ENCODE measurements at places on chromosomes 12 and 14. TPM values are rescaled to one million over a fixed set of nuclear protein-coding genes. Genes with fewer than 3 reads are reported as not detected.

DNA sequence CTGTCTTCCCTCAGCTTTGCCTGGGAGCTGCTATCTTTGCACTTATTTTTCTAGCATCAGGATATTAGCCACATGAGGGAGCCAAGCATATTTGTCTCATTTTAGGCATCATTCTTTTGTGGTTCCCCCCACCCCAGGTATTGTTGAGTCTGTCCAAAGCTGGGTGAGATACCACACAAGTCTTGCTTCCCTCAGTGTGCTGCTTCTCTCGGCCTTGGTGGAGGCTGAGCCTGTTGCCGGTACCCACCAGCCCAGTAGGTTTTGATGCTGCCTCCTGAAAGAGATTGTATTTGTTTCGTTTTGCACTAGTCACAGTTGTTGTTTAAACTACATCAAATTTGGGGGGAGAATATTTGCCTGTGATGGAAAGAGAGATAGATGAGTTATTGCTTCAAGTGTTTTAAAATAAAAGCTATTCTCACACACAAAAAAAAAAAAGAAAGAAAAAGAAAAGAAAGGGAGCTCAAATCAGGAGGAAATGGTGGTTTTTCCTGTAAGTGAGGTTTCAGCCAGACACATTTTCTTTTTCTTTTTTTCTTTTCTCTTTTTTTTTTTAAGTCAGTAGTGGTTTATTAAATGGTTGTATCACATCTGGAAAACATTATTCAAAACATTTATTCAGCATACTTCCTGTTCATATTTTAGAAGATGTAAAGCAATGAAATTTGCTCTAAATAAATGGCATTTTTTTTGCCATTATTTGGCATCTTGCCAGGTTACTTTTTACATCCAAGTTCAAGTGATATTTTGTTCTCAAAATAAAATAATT is 58.5 kb downstream of the SLC4A8 start:
- H3K4me1 ChIP-seq = peaks cover 19% of the 10 kb centered on the region
- peak overlapping the region; percentile 42 for H3K27ac ChIP-seq
- H3K4me3 ChIP-seq = peak overlapping the region; percentile 28
- peak; percentile 61 for DNase-seq
- no peaks in the 10 kb centered on the region for H3K27me3 ChIP-seq

DNA sequence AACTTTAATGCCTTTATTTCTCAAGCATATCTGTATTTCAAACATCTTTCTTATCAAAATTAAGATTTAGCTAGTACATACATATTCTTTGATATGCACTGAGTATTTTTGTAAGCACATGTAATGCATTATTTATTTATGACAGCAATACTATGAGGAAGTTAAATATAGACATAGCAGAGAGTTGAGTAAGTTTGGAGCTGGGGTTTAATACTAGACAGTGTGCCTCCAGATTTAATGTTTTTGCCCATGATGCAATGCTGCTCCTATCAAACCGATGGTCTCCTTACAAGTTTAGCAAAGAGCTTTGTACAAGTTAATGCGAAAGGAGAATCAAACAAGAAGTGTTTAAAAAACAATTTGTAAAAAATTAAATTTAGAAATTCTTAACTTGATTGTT is 826.6 kb upstream of the MGAT4C start:
- DNase-seq = no peak
- no peaks in the 10 kb centered on the region for H3K27me3 ChIP-seq
- no peaks in the 10 kb centered on the region for H3K4me1 ChIP-seq
- no peaks in the 10 kb centered on the region for H3K36me3 ChIP-seq

GRCh38 chr12:129208566-129208965 is 355.3 kb downstream of the GLT1D1 start:
- no peak overlapping the region for H3K4me3 ChIP-seq
- no peaks in the 10 kb centered on the region for H3K36me3 ChIP-seq
- no peak for DNase-seq

GRCh38 chr12:13004361-13004760 is 4.3 kb upstream of the HEBP1 start:
- H3K27me3 ChIP-seq = no peaks in the 10 kb centered on the region
- no peak overlapping the region for H3K4me3 ChIP-seq
- peaks cover 10% of the 10 kb centered on the region for H3K4me1 ChIP-seq
- no peak for DNase-seq
- no peak overlapping the region for H3K27ac ChIP-seq
- peaks cover 4% of the 10 kb centered on the region for H3K36me3 ChIP-seq

DNA sequence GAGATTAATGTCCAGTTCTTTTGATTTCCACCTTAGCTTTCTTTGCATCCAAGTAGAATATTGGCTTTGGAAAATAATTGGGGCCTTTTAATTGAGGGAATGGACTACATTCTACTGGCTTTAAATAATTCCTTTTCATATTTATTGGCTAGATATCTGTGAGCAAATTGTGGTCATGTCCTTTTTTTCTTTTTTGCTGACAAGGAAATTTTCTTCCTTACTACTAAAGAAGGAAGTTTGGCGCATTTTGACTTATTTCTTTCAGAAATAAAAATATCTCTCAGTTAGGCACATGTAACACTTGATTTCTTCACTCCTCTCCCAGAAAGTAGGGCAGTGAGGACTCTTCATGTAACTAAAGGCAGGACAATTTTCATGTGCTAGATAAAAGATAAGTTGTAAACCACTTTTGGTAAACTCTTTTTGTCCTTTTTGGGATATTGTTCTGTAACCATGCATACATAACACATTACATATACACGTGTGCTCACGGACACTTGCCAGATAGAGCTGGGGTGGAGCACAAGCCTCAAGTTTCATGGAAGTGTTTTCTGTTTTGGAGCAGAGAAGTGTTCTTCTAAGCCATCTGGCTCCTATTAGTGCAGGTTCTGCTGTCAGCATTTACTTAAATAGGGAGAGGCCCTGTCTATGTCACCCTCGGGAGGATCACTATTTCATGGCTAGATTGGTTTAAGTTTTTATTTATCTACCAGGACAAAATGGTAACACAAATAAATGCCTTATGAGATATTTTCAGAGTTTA is 85.1 kb upstream of the LRIG3 start:
- DNase-seq = no peak
- no peaks in the 10 kb centered on the region for H3K27me3 ChIP-seq
- no peak overlapping the region for H3K27ac ChIP-seq
- H3K4me3 ChIP-seq = no peak overlapping the region

- no peaks in the 10 kb centered on the region for H3K36me3 ChIP-seq
- H3K27ac ChIP-seq = no peak overlapping the region
- no peak overlapping the region for H3K4me3 ChIP-seq
- no peaks in the 10 kb centered on the region for H3K27me3 ChIP-seq
- DNase-seq = no peak
These were observed 12.4 kb downstream of the CBLN3 start for GRCh38 chr14:24416932-24417619.

DNA sequence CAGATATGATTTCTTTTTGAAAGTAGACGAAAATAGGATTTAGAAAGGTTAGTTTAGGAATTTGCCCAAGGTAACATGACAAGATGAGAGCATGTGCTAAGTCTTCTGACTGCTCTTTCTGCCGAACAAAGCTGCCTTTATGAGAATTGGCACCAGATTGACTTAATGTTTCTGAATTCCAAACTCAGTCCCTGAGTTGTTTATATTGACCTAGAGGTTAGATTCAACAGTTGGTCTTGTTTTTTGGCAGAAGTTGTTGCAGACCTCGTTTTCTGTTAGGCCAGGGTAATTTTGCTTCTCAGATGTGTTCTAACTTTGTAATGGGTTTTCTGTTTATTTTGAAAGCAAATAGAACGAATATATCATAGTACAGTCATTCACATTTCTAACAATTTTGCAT is 61.5 kb upstream of the LRTM2 start:
- peaks cover 23% of the 10 kb centered on the region for H3K36me3 ChIP-seq
- no peak for DNase-seq
- H3K27ac ChIP-seq = no peak overlapping the region
- no peak overlapping the region for H3K4me3 ChIP-seq
- no peaks in the 10 kb centered on the region for H3K4me1 ChIP-seq
- no peaks in the 10 kb centered on the region for H3K27me3 ChIP-seq

- H3K4me3 ChIP-seq = no peak overlapping the region
- H3K27ac ChIP-seq = no peak overlapping the region
- H3K27me3 ChIP-seq = no peaks in the 10 kb centered on the region
These were observed 20.5 kb downstream of the OR8S1 start for GRCh38 chr12:48545833-48546469.

Gene RTN1
- 0.24 TPM for total RNA-seq

Gene CEP290
- total RNA-seq = 29.5 TPM

GRCh38 chr12:40693207-40693821 is 1.1 kb downstream of the CNTN1 start:
- no peak for DNase-seq
- no peaks in the 10 kb centered on the region for H3K4me1 ChIP-seq
- H3K27me3 ChIP-seq = no peaks in the 10 kb centered on the region
- no peak overlapping the region for H3K27ac ChIP-seq
- no peaks in the 10 kb centered on the region for H3K36me3 ChIP-seq

Gene KRT6C
- not detected for total RNA-seq

Gene ARID4A
- total RNA-seq = 70.7 TPM
